ENCODE measurements at places on chromosomes 7 and 10.
A peak's percentile ranks its signal among the peaks of the same experiment; 100 is the strongest.

DNA sequence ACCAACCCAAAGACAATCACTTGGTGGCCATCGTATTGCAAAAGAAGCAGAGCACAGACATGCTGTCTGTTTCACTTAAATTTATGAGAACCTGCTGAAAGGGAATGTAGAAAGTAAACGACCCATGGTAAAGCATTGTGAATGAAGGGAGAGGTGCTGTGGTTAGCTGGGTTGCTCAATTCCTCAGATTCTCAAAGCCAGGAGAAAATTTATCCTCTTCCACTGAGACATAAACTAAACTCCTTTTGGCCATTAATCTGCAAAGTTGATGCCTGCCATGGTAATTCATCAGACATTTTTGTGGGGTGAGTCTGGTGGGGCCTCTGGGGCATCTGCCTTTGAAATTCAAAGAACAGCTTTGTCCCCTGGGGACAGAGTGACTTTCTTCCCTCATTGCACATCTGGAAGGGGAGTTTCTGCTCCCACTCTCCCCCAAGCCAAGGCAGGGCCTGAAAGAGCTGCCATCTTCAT lies 951.0 kb downstream of the LRMDA start:
- DNase-seq = no peak

DNA sequence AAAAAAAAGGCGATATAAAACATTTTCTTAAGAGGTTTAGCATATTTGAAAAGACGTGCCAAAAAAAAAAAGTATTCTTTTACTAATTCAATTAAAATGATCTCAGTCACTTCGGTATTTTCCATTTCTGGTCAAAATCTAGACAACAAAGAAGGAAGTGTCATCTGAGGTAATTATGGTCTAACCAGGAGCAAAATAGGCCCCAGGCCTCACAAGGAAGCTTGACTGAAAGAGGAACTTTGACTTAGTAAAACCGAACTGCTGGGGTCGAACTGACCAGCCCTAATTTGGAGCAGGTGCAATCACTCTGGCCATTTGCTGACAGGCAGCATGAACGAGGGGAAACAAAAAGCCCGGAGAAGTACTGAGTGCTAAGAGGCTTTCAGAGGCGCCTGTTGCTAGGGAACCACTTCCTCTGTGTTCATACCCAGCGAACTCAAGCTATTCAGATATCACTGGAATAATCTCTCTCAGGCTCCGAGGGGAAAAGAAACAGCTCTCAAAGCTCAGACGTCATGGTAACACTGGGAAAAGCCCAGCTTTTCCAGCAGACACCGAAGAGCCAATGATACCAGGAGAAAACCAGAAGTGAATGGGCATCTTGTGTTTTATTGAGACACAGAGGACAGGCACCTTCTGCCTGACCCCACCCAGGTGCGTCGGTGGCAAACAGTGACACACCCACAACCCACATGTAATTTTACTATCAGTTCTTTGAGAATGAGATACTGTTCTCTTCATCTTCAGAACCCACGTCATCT lies 126.5 kb downstream of the FAM107B start:
- peak; percentile 36 for DNase-seq

- DNase-seq = no peak
Measured at GRCh38 chr7:12729112-12729511, 41.7 kb downstream of the ARL4A start.

- no peak for DNase-seq
Measured at GRCh38 chr10:42952349-42952748, 124.5 kb upstream of the RET start.

DNA sequence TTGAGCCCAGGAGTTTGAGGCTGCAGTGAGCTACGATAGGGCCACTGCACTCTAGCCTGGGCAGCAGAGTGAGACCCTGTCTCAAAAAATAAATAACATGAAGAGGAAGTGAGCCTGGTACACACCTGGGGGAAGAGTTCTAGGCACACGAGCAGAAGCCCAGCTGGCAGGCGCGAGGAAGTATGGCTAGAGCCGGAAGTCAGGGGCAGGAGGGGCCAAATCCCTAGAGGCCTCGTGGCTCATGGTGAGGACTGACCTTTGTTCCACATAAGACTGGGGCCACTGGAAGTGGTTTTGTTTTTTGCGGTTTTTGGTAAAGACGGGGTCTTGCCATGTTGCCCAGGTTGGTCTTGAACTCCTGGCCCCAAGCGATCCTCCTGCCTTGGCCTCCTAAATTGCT lies 117.6 kb downstream of the HIP1 start:
- DNase-seq = no peak

DNA sequence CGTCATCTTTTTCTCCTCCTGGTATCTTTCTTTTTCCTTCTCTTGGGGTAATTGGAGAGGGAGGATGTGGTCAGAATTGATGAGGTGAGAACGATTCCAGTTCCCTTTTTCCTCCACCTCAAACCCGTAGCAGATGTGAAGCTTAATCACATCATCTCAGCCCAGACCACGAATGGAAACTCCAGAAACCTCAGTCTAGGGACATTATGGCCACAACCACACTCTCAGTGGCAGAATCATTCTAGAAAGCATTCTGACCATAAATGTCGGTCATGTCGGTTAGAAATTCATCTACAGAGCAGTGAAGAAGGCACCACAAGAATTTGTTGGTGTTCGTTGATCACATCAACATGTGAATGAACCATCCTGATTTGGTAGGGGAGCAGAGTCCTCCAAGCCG lies 78.7 kb downstream of the GATA3 start:
- peak; percentile 52 for DNase-seq

GRCh38 chr7:14759785-14760184 lies 142.8 kb downstream of the DGKB start:
- no peak for DNase-seq

DNA sequence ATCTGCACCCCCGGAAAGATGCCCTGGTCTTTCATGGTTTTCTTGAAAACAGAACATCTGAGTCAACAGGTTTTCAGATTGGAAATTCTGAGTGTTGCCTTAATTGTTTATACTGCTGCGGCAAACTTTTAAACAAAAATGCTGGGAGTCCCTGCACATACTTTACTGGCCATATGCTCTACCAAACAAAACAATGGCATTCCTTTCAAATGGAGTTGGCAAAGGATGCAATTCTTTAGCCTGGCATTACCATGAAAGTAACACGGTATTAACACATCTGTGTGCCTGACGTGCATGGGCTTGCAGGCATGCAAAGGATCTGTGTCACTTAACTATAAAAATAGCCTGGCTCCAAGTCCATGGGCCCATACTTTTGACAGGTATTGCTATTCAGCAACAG lies 4.2 kb downstream of the INHBA start:
- DNase-seq = no peak

DNA sequence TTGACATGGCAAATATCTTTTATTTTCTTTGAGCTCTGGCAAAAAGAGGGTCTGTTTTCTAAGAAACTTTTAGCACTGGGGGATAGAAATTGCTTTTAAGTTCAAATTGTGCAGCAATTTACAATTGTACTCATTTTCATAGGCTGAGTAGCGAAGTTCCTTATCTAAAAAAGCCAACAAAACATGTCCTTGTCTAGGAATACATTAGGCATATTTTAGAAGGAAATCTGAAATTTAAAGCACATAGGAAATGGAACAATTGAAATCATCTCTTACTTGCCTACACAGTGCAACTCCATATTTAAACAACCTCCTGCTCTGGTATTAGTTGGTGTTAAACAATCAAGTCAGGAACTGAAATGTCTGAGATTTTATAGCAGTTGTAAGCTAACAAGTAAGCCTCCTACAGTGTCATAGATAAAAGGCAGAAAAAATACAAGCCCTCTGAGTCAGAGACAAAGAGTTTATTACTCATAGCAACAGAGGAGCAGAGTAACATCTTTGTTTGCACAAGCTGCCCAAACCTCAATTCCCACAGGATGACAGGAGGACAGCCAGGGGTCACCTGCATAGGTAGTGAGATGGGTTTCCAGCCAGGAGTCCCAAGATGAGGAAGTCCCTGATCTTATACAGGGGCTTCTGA lies 280.2 kb upstream of the HGF start:
- DNase-seq = no peak

- no peak for DNase-seq
Measured at GRCh38 chr7:22256541-22257096, 100.3 kb downstream of the RAPGEF5 start.

DNA sequence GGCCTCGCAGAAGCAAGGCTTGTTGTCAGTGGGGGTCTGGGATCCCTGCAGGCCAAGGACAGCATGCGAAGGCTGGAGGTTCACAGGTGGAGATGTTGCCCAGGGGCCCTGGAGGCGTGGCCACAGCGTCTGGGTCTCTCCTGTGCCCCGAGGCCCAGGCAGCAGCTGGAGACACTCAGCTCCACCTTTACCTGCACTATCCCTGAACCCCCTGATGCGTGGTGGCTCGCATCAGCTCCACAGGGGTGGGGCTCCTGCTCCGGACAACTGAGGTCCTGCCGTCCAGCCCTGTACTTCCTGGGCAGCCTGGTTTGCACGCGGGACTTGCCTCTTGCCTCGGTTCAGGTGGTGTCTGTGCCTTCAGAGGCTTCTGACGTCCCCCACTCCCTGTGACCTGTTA lies 54.6 kb upstream of the ZNF32 start:
- DNase-seq = no peak

- no peak for DNase-seq
Measured at GRCh38 chr7:22168129-22168634, 188.8 kb downstream of the RAPGEF5 start.

- DNase-seq = no peak
Measured at GRCh38 chr7:26699766-26700165, 164.6 kb downstream of the SKAP2 start.

GRCh38 chr10:373015-373414 lies 237.8 kb downstream of the ZMYND11 start:
- no peak for DNase-seq

GRCh38 chr10:29022513-29022912 lies 266.4 kb upstream of the LYZL1 start:
- DNase-seq = no peak

GRCh38 chr7:117854186-117854585 lies 19.1 kb downstream of the CTTNBP2 start:
- DNase-seq = no peak

DNA sequence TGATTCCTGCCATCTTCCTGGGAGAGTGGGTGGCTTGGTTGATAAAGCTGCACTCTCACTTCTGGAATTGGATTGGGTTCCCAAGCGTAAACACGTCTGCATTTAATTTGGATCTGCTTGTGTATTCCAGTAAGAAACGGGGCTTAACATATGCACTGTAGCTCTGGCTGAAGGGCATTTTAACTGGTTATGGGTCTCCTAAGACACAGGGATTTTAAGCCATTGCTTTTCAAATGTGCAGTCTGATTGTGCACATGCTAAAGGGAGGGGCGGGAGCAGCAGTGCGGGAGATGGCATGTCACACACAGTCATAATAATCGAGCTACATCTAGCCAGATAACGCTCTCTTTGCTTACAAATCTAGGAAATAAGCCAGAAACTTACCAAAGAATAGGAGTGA lies 247.3 kb upstream of the LYZL1 start:
- DNase-seq = no peak

DNA sequence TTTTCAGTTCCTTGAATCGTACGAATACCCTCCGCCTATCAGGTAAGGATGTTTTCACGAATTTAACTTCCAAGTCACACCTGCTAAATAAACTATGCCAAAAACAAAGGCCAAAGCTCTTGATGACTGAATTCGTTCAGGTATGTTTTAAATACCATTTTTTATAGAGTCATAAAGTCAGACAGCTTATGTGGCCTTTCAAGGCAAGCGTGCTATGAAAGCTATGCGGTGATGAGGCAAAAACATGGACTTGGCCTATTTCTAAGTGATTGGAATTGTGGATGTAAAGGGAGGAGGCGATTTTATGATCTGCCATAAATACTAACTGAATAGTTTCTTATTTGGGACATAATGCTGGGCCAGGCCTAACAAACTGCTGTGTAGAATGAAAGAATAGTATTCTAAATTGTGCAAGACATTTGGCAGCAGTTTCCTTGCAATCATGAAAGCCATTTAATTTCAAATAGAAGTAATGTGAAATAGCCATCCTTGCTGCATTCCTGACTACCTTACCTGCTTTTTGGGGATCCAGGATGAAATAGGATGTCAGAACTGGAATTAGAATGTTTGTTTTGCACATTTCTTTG lies 14.0 kb downstream of the SLC39A12 start:
- no peak for DNase-seq
